NCI-H226 (cell line): ENCODE measurements at places on chromosomes 7 and 10.

DNA sequence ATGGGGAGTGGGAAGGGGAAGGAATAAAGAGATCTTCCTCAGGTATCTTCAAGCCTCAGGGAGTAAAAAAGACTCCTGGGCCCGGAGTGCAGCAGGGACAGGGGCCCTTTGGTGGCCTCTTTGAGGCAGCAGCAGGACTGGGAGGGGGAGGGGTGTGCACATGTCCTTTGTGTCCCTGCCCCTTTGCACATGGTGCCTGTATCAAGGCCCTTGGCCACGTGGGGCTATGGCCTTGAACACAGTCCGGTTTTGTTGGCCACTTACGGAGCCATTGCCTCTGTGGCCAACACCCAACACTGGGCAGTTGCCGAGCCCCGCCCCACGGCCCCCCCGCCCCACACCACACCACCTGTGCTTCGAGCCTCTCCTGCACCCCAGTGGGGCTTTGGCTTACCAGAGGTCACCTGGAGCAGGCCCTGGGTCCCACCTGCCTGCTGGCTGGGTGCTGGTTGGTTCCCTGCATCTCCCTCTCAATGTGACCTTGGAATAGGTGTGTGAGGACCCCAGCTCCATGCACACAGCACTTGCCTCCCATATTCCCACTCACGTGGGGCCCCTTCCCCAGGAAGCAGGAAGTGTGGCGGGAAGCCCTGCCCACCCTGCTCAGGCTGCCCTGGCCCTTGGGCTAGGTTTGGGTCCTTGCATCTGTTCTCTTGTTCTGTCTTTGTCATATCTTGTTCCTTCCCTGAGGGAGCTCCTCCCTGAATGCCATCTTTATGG is 5.4 kb downstream of the SAP25 start:
- no peak for DNase-seq

DNA sequence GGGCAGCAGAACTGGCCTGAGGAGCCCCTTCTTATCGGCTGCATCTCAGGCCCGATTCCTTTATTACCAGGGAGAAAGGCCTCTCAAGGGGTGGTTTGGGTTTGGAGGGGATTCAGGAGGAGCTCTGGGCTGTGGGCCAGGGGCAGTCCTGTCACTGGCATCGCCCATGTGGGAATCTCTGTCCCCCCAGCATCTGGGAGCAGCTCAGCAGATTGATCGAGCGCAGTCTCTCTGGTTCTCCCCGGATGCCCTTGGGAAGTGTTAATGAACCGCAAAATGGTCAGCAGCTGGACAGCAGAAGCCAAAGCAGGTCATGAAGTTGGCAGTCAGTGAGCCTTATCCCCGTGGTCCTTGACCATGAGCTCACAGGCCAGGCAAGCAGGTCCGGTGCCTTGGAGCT is 104.4 kb upstream of the ANLN start:
- DNase-seq = no peak

DNA sequence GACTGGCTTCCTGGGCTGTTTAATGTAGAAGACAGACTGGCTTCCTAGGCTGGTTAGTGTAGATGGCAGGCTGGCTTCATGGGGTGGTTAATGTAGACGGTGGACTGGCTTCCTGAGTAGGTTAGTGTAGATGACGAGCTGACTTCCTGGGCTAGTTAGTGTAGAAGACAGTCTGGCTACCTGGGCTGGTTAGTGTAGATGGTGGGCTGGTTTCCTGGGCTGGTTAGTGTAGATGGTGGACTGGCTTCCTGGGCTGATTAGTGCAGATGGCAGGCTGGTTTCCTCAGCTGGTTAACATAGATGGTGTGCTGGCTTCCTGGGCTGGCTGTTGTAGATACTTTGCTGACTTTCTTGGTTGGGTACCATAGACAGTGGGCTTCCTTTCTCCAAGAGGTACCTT is 122.9 kb upstream of the PPP2R2D start:
- DNase-seq = no peak

DNA sequence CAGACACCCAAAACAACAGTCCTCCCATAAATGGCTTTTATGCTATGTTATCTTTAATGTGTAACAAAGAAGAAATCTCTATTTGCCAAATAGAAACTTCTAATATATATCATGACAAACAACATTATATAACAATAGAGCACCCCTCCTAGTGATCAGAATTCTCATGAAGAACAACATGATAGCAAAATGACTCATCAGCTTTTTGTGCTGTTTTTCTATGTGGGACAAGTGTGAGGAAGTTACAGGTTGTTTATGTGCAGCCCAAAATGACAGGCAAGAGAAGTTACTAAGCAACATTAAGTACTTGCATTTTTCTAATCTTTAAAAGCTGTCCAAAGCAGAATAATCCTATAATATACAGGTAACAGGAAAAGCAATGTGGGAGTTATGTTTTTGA is 7.7 kb downstream of the DGKB start:
- peak; percentile 31 for DNase-seq

GRCh38 chr10:33459602-33460001 is 125.1 kb upstream of the NRP1 start:
- DNase-seq = no peak

DNA sequence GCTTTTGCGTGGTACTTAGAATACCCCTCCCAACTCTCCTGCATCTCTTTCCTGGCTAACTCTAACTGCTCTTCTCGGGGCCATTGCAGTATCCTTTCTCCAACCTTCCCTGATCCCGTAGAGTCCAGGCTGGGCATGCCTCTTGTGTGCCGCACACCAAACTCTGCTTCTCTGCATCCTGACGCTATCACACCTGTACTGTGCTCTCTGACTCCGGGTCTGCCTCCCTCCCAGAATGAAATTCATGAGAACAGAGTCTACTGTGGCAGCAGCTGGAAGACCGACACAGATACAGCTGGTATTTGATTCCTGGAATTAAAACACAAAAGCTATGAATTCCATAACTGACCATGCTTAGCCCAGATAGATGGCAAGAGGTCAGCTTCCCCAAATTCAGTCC is 60.9 kb downstream of the C10orf67 start:
- DNase-seq = no peak

DNA sequence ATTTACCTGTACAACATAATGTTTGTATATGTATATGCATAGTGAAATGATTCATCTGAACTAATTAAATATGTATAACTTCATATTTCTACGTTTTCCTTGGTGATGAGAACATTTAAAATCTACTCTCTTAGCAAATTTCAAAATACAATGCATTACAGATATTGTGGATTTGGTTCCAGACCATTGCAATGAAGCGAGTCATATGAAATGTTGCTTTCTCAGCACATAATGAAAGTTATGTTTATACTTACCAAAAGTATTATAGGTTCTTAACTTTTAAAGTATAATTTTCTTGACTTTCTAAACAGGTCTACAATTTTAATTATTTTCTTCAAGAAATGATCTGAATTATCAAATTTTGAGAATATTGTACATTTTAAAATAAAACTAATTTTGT is 189.2 kb downstream of the CSTF2T start:
- no peak for DNase-seq

DNA sequence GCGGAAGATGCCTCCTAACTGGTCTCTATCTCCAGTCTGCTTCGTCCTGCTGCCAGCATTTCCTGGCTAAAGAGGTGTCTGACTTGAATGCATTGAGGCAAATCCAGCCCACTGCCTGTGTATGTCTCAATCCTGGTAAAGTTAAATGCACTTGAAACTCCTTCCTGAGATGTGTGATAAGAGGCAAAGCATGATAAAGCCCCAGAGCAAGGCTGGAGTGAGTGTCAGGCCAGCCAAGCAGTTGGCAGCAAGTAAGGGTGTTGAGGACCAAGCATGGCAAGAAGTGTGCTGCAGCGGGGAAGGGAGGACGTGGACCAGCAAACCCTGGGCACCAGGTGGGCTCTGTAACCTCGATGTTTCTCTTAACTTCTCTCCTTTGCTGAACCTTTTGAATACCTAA is 29.1 kb downstream of the LRRC18 start:
- no peak for DNase-seq

GRCh38 chr10:118961436-118961835 is 68.1 kb upstream of the NANOS1 start:
- DNase-seq = no peak

DNA sequence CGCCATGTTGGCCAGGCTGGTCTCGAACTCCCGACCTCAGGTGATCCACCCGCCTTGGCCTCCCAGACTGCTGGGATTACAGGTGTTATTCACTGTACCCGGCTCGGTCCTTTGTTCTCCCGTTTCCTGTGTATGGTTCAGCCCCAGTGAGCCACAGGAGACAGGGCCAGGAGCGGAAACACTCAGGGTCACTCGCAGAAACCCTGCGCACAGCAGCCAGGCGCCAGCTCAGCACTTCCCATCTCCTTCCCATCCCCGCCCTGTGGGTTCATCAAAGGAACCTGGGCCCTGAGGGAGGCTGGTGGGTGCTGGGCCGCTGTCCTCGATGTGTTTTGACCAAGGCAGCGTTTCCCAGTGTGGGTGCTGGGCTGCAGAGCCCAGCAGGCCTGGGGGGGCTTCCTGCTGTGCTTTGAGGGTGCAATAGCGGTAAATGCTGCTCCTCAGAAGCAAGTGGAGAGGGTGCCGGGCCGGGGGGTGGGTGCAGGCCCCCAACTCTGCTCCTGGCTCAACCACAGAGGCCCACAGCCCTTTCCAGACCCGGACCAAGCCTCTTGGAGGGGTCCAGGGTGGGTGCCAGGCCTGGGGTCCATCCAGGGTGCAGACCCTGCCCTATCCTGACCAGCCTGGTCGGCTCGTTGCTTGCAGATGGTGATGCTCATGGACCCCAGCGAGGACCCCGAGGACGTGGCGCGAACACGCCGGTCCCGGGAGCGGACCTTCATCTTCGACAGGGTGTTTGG is 15.3 kb upstream of the CHST12 start:
- DNase-seq = no peak

- no peak for DNase-seq
These were observed 5.3 kb downstream of the CPXM2 start for GRCh38 chr10:123886292-123886691.

DNA sequence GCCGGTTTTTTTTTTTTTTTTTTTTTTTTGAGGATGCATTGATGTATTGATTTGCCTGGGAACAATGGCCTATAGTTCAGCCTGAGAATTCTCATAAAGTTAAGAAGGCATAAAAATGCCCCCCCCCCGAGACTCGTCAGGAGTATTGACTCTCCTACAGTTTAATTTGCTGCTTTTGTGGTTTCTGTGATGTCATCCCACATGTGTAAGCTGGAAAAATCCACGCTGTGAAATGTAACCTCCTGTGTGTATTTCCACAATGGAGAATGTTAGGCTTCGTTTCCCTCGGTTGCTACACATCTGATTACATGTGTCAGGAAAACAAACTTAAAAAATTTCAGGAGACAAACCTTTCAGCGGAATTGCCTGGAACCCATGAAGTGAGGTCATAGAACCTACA is 117.9 kb downstream of the FANK1 start:
- no peak for DNase-seq

GRCh38 chr7:105786520-105787470 is 89.6 kb downstream of the ATXN7L1 start:
- no peak for DNase-seq

- DNase-seq = peak; percentile 86
These were observed 33.0 kb downstream of the MINDY4 start for GRCh38 chr7:30804078-30804661.

DNA sequence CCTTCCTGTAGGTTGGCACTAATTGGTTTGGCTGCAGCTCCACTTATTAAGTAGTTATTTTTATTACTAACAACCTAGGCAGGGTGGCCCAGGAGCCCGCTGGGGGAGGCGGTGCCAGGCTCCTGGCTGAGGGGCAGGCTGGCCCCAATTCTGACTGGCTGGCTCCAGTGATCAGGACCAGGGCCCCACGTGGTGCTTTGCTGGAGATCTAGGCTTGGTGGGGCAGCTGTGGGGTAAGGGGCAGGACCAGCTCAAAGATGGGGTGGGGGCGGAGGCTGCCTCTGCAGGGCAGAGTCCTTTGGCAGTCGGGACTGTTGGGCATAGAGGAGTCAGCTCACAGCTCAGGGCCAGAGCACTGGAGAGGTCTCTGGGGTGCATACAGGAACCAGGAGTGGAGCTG is 2.4 kb downstream of the ASL start:
- no peak for DNase-seq

DNA sequence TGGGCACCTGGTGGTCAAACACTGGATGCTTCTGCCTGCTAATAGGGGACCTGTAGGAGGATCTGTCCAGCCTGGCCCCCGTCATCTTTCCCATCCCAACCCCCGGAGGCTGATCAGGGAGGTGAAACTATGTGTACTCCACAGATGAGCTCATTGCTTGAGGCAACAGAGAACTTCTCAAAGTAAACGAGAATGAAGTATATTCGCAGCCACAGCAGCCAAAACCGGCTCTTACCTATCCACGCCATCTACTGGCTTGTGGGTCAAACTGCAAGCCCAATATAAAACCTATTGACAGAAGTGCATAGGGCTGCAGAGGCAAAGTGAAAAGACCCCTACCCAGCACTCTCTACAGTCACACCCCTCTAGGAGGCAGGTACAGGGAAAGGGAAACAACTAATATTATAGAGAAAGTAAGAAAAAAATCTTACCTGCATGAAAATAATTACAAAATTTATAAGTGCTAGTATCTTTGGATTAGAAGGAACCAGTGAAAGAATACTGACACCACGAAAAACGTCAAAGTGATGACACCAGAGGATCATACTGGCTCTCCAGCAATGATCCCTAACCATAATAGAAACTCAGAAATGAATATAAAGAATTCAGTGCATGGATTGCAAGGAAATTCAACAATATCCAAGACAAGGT is 973.5 kb downstream of the ANKRD7 start:
- peak; percentile 48 for DNase-seq

- DNase-seq = no peak
These were observed 33.8 kb downstream of the TRIM8 start for GRCh38 chr10:102678068-102678400.

DNA sequence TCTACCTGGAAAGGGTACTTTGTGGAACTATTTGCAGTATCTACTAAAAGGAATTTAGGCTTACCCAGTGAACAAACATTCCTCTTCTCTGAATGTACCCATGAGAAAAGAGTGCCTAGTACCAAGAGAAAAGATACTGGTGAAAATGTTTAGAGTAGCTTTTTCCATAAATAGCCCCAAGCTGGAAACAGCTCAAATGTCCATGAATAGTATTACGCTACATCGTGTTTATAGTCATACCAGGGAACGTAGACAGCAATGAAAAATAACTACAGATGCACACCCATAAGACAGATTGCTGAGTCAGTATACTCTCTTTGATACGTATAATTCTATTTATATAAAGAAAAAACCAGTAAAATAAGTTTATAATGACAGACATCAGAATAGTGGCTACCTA is 285.9 kb downstream of the KLF6 start:
- peak; percentile 29 for DNase-seq

DNA sequence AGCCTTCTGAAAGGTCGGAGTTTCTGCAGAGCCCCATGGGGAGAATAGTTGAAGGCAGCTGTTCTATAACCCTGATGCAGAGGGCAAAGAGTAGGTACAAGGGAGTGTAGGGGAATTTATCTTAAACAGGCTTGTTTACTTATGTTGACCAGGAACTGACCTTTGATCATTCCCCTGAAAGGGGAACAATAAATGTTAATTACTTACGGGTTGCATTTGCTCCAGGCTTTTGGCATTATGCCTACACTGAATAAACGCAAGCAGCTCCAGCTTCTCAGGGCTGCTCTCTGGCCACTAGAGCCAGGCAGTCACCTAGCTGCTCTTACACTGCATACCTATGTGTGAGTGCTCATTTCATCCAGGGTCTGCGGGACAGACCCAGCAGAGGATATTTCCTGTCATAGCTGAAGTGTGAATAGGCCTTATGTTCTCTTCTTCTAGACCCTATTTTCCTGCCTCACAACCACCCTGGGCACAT is 26.9 kb upstream of the ABCA13 start:
- DNase-seq = no peak
